ENCODE measurements at places on chromosomes 16 and 17.

- no peak for DNase-seq
Observed at GRCh38 chr17:73841431-73842060, 197.3 kb upstream of the SDK2 start.

DNA sequence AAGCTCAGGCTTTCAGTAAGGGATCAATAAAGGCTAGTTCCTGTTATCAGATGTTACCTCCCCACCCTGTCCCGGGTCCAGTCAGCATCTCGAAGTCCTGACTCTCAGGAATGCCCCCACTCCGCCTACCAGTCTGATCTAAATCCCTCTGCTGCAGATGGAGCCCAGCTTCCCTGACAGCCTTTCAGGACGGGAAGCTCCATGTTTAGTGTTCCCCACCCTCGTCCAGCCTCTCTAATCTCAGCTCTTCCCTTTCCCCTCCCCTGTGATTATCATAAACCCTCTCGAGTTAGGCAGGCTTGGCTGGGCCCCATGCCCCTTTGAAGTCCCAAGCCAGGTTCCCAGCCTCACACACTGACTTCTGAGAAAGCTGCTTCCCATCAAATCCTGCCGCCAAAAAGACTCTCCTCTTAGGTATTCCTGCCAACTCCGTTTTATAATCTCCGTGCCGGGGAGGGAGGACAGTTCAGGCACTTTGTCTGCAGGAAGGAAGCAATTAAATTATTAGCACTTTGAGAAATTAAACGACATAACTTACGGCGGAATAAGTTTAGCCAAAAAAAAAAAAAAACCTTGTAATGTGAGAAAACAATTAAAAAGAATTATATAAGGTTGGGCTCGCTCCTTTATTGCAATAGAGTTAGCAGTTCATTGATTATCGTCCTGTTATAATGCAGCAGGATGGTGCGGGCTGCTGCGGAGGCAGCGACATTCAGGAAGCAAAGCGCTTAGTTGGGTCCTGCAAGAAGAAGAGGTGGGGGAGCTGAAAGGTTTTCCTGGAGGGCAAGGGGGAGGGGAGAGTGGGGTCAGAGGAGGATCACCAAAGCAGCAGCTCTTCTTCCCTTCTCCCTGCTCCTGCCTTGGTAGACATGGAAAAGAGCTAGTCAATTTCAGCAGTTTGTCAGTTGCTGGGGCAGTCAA, 16.8 kb upstream of the ETV4 start:
- no peak for DNase-seq

DNA sequence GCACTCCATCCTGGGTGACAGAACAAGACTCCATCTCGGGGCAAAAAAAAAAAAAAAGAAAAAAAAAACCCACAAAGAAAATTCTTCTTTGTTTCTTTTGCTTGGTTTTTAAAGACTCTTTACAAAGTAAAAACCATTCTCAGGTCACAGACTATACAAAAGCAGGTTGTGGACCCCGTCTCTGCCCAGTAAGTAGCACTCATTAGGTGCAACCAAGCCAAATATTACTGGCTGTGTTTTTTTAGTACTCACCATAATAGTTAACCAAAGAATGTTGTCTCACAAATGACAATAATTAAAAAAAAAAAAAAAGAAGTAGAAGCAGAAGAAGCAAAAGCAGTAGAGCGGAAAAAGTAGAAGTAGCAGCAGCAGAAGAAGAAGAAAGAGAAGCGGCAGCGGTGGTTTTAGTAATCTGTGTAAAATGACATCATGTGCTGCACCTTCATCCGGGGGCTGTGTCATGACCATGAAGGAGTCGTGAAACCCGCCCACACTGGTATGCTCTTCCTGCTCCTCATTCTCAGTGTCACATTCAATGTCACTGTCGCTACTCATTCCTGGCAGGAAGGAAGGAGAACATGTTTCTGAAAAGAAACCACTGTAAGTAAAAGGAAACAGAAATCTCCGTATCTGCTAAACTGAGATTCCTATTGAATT, 105.4 kb downstream of the TRIM37 start:
- DNase-seq: no peak

DNA sequence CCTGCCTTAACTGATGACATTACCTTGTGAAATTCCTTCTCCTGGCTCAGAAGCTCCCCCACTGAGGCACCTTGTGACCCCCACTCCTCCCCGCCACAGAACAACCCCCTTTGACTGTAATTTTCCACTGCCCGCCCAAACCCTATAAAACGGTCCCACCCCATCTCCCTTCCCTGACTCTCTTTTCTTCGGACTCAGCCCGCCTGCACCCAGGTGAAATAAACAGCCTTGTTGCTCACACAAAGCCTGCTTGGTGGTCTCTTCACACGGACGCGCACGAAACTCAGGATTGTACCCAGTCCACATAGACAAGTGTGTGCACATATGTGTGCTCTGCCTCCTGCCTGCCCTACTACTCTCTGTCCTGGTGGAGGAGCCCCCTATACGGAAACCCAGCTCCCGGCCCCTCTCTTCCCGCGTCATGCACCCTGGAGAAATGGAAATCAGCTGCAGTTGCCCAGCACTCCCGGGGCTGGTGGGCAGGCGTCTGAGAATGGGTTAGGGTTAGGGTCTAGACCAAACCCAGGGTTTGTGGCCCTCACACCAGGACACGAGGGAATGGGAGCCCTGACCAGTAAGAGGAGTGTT, 2.4 kb upstream of the RHBDF1 start:
- DNase-seq: no peak

DNA sequence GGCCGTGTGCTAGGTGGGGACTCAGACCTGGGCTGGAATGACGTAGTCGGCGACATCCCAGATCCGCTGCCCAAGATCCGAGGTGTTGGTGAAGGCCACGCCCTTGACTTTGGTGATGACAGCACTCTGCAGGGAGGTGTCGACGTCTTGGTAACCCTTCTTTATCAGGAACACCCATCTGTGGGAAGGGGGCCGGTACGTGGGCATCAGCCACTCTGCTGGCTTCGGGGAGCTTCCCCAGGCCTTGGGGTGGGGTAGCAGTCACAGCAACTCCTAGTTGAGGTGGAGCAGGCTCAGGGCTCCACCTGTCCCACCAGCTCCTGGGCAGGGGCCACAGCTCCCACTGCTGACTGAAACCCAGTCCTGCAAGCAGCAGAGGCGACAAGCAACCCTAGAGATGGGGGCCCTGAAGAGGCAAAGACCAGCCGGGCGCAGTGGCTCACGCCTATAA, 4.3 kb downstream of the P2RX5 start:
- DNase-seq: no peak

GRCh38 chr16:66871840-66872239, 8.5 kb upstream of the PDP2 start:
- no peak for DNase-seq

- no peak for DNase-seq
Observed at GRCh38 chr16:74877706-74878105, 103.1 kb upstream of the FA2H start.

- DNase-seq: no peak
Observed at GRCh38 chr17:29933379-29933778, 3.4 kb upstream of the SSH2 start.

DNA sequence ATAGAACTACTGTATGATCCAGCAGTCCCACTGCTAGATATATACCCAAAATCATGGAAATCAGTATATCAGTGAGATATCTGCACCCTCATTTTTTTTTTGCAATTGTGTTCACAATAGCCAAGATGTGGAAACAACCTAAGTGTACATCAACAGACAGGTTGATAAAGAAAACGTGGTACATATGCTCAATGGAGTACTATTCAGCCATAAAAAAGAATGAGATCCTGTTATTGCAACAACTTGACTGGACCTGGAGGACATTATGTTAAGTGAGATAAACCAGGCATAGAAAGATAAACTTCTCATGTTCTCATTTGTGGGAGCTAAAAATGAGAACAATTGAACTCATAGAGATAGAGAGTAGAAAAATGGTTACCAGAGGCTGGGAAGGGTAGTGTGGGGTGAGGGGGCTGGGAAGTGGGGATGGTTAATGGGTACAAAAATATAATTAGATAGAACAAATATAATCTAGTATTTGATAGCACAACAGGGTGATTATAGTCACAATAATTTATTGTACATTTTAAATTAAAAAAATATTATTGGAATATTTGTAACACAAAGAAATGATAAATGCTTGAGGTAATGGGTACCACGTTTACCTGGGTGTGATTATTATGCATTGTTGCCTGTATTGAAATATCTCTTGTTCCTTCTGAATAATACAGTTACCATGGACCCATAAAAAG, 7.8 kb upstream of the KRT10 start:
- no peak for DNase-seq

GRCh38 chr16:83870830-83871229, 28.1 kb upstream of the MLYCD start:
- DNase-seq: no peak

Measured in NCI-H748 treated with DMSO at 0.1 percent for 48 hours (cell line).